Astrocyte of the spinal cord (primary cell): ENCODE measurements at places on chromosomes 7 and 10.

DNA sequence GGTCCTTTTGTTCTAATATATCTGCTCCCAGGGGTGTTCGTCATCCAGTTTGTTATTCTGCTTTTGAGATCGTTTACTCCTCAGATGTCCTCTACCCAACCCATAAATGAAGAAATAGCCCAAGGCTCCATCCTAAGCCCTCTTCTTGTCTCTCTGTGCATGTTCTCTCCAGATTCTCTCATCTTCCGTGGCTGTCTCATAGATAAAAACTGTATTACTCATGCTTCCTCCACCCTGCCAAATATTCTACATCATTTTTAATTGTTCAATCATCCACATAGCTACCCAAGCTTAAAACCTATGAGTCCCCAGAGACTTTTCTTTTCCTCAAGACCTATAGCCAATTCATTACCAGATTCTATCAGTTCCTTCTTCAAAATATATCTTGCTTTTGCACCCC lies 44.9 kb downstream of the CAV1 start:
- DNase-seq: peak; percentile 70

GRCh38 chr7:157348548-157348947 lies 11.7 kb downstream of the DNAJB6 start:
- no peak for DNase-seq

GRCh38 chr7:73988197-73988596 lies 39.8 kb upstream of the ELN start:
- DNase-seq: peak; percentile 16

- peak; percentile 14 for DNase-seq
These were observed 105.5 kb upstream of the CSTF2T start for GRCh38 chr10:51804866-51805265.

GRCh38 chr10:44890696-44891563 lies 20.2 kb upstream of the TMEM72 start:
- no peak for DNase-seq

DNA sequence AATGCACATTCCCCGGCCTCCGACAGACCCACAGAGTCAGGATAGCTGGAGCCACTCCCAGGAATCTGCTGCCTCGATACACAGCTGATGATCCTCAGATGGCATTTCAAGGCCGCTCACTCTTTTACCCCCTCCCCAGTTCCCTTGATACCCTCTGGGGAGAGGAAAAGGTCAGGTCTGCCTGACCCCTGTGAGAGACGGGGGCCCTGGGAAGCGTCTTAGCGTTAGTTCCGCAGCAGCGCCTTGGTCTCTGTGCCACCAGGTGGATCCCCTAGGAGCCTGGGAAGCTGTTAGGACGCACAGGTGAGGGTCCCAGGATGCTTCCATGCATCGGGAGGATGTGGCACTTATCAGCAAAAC lies 420.5 kb upstream of the FOXK1 start:
- no peak for DNase-seq
